ENCODE measurements at places on chromosomes 4 and X. TPM values are rescaled to one million over a fixed set of nuclear protein-coding genes. Genes with fewer than 3 reads are reported as not detected.

DNA sequence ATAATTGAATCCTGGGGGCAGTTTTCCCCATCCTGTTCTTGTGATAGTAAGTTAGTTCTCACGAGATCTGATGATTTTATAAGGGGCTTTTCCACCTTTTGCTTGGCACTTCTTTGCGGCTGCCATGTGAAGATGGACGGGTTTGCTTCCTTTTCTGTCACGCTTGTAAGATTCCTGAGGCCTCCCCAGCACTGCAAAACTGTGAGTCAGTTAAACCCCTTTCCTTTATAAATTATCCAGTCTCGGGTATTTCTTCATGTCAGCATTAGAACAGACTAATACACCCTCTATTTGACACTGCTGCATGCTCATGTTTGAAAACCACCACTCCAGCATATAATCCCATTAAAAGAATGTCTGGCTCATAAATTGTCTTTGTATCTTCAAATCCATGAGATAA is 264.4 kb upstream of the ITM2A start:
- no peak for DNase-seq

DNA sequence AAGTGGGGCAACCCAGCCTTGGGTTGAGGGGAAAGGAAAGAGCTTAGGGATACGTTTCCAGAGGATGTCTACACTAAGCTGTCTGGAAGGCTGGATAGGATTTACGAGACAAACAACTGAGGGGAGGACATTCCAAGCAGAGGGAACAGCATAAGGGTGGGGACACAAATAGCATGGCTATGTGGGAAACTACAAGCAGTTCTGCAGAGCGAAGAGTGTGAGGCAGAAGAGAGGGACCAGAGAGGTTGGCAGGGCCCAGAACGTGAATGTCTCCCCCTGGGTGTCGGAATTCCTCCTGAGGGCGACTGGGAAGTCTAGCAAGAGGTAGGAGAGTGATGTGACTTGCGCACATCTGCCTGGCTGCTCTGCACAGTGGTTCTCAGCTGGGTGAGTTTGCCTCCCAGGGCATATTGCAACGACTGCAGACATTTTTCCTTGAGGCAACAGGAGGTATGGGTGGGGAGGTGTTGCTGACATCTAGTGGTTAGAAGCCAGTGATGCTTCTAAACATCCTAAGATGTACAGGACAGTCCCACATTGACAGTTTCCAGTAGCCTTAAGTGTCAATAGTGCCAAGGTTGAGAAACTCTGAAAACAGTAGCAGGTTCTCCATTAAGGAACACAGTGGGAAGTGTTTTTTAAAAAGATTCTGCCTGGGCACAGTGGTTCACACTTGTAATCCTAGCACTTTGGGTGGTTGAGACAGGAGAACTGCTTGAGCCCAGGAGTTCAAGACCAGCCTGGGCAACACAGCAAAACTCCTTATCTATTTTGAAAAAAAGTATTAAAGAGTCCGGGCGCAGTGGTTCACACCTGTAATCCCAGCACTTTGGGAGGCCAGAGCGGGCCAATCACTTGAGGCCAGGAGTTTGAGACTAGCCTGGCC is 9.2 kb downstream of the NDUFA1 start:
- peak; percentile 61 for DNase-seq

NAA11 gene
- total RNA-seq: not detected

GRCh38 chr4:105155426-105155825 is 8.8 kb downstream of the TET2 start:
- DNase-seq: no peak

DNA sequence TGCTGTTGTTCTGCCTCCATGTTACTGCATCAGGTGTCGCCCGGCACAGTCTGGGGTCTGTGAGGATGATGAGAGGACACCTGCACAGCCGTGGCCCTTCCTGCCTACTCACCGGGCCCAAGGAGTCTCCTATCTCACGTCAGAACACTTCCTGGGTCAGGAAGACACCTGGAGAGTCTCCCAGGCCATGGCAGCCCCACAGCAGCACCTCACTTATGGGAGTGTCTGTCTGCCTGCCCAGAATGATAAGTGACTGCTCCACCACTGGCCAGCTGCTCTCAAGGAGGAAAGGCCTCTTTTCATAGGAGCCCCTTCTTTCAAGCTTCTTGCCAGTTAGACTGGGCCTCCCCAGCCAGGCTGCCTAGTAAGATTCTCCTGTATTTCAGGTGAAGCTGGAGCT is 56.1 kb downstream of the NELFA start:
- no peak for DNase-seq

DNA sequence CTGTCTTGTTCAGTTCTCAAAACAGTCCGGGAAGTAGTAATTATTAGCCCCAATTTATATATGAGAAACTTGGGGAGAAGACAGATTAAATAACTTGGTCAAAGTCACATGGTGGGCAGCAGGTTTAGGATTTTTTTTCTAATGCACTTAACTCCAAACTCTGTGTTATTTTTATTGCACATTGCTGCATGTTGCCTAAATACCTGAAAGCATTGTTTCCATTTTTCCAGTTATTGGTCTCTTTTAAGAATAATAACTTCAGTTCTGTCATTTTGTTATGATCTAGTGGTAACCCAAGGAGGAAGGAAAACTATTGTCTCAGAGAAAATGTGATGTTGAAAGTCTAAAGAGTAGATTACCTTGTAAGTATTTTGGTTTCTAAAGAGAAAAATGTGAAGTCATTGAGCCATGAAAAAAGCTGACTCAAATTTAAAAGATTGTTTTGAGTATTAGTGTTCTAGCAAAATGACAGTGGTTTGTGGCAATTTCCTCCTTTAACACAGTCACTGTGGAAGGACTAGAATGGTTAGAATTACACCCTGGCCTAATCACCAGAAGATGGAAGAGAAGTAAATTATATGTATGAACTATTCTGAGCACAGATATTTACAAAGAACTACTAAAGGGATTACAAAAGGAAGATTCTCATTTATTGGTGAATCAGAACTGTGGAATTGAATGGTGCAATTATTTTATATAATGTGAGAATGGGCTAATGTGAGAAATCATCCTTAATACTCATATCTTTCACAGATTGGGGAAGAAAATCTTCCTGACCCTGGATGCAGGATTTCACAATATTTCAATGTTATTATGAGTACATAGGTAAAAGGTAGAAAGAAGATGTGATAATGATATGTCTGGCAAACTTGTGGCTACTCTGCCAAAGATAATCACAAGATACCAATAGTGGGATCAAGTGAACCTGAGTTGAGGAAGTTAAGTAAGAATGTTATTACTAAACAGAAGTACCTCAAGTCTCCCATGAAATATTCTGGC is 21.7 kb upstream of the CXCL8 start:
- DNase-seq: peak; percentile 77

CSN1S1 gene
- total RNA-seq: not detected

GRCh38 chr4:123943976-123944375 is 547.4 kb downstream of the SPRY1 start:
- no peak for DNase-seq
